ENCODE measurements at places on chromosomes 2 and 18. TPM values are rescaled to one million over a fixed set of nuclear protein-coding genes. Genes with fewer than 3 reads are reported as not detected.
A peak's percentile ranks its signal among the peaks of the same experiment; 100 is the strongest.

DNA sequence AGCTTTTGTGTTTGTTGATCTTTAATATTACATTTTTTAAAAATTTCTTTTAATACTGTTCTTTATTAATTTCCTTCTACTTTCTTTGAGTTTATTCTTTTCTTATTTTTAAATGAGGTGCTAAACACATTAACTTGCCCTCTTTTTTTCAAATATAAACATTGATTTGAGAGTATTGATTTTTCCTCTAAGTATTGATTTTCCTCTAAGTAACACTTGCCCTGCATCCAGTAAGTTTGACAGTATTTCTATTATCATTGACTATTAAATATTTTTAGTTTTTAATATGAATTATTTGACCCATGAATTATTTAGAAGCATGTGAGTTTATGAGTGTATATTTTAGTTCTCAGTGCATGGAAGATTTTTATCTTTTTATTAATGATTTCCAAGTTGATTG is 337.0 kb upstream of the RAB12 start:
- H3K4me1 ChIP-seq, result no peaks in the 10 kb centered on the region
- no peak for DNase-seq
- H3K27me3 ChIP-seq, result no peaks in the 10 kb centered on the region
- no peaks in the 10 kb centered on the region for H3K36me3 ChIP-seq
- H3K4me3 ChIP-seq, result no peak overlapping the region

- H3K27me3 ChIP-seq, result no peaks in the 10 kb centered on the region
- H3K27ac ChIP-seq, result no peak overlapping the region
- H3K4me3 ChIP-seq, result no peak overlapping the region
- H3K36me3 ChIP-seq, result no peaks in the 10 kb centered on the region
Observed at GRCh38 chr18:13930964-13931363, 15.6 kb upstream of the MC2R start.

GRCh38 chr2:25232248-25232825 is 64.0 kb upstream of the POMC start:
- peaks cover 10% of the 10 kb centered on the region for H3K4me1 ChIP-seq
- peak overlapping the region; percentile 31 for H3K27ac ChIP-seq
- peaks cover 40% of the 10 kb centered on the region for H3K36me3 ChIP-seq
- no peak for DNase-seq
- H3K4me3 ChIP-seq, result no peak overlapping the region
- H3K27me3 ChIP-seq, result no peaks in the 10 kb centered on the region

GRCh38 chr2:237996021-237996593 is 29.3 kb downstream of the UBE2F start:
- DNase-seq, result no peak
- H3K4me1 ChIP-seq, result peaks cover 59% of the 10 kb centered on the region
- no peak overlapping the region for H3K4me3 ChIP-seq
- peaks cover 73% of the 10 kb centered on the region for H3K36me3 ChIP-seq
- H3K27ac ChIP-seq, result peak overlapping the region; percentile 98

GRCh38 chr2:179272406-179273192 is 8.0 kb upstream of the SESTD1 start:
- H3K27ac ChIP-seq, result no peak overlapping the region
- H3K27me3 ChIP-seq, result no peaks in the 10 kb centered on the region
- DNase-seq, result no peak
- H3K4me1 ChIP-seq, result no peaks in the 10 kb centered on the region
- no peaks in the 10 kb centered on the region for H3K36me3 ChIP-seq

- no peaks in the 10 kb centered on the region for H3K4me1 ChIP-seq
- H3K4me3 ChIP-seq, result no peak overlapping the region
- H3K27me3 ChIP-seq, result peaks cover 8% of the 10 kb centered on the region
- H3K27ac ChIP-seq, result no peak overlapping the region
Observed at GRCh38 chr2:240350696-240351087, 84.8 kb upstream of the GPC1 start.

DNA sequence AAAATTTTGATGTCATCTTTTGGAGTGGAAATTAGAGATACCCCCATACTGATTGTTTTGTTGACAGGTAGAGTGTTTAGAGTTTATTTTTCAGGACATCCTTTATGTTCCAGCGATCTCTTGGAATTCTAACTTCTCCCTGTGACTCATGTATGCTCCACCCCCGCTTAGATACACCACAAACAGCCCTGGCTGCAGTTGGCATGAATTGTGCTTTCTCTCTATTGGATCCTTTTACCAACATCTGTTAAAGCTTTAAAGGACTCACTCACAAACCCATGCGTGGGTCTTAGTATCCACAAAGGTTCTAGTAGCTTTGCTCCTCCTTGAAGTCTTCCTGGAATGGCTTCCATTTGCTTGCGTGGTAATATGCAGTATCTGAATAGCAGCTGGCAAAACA is 409.5 kb upstream of the POU3F3 start:
- H3K27ac ChIP-seq, result no peak overlapping the region
- H3K4me1 ChIP-seq, result peaks cover 8% of the 10 kb centered on the region
- DNase-seq, result no peak
- H3K4me3 ChIP-seq, result no peak overlapping the region

GRCh38 chr2:105754994-105755393 is 10.3 kb downstream of the NCK2 start:
- peaks cover 89% of the 10 kb centered on the region for H3K4me1 ChIP-seq
- no peaks in the 10 kb centered on the region for H3K27me3 ChIP-seq
- H3K27ac ChIP-seq, result peak overlapping the region; percentile 94
- peak overlapping the region; percentile 38 for H3K4me3 ChIP-seq
- peaks cover 78% of the 10 kb centered on the region for H3K36me3 ChIP-seq

DNA sequence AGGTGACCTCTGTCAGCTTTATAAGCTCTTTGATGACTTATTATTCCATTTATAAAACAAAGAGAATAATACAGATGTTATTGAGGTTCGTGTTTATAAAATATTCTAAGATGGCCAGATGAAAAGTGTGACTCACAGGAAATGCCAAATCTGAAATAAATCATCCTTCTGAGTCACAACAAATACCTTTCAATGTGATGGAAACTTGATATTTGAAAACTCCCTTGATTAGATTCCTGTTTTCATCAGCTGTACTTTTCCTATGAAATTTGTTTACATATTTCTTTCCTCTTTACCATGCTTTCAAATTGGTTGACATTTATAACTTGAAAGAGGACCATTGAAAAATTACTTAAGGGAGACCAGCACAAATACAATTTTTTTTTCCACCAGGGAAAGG is 30.6 kb upstream of the PPP1R1C start:
- H3K36me3 ChIP-seq, result no peaks in the 10 kb centered on the region
- H3K4me3 ChIP-seq, result no peak overlapping the region
- H3K27ac ChIP-seq, result no peak overlapping the region
- no peak for DNase-seq
- H3K27me3 ChIP-seq, result peaks cover 6% of the 10 kb centered on the region

- H3K4me1 ChIP-seq, result no peaks in the 10 kb centered on the region
- DNase-seq, result no peak
- no peaks in the 10 kb centered on the region for H3K36me3 ChIP-seq
Observed at GRCh38 chr2:116223912-116224311, 1590.6 kb upstream of the DDX18 start.

- H3K27me3 ChIP-seq, result no peaks in the 10 kb centered on the region
- H3K4me3 ChIP-seq, result no peak overlapping the region
- no peaks in the 10 kb centered on the region for H3K36me3 ChIP-seq
- no peak overlapping the region for H3K27ac ChIP-seq
Observed at GRCh38 chr2:8259106-8259840, 422.6 kb upstream of the ID2 start.

GRCh38 chr2:199325881-199326280 is 131.9 kb downstream of the SATB2 start:
- H3K4me1 ChIP-seq, result no peaks in the 10 kb centered on the region
- H3K36me3 ChIP-seq, result no peaks in the 10 kb centered on the region
- no peaks in the 10 kb centered on the region for H3K27me3 ChIP-seq
- H3K4me3 ChIP-seq, result no peak overlapping the region
- DNase-seq, result no peak

DNA sequence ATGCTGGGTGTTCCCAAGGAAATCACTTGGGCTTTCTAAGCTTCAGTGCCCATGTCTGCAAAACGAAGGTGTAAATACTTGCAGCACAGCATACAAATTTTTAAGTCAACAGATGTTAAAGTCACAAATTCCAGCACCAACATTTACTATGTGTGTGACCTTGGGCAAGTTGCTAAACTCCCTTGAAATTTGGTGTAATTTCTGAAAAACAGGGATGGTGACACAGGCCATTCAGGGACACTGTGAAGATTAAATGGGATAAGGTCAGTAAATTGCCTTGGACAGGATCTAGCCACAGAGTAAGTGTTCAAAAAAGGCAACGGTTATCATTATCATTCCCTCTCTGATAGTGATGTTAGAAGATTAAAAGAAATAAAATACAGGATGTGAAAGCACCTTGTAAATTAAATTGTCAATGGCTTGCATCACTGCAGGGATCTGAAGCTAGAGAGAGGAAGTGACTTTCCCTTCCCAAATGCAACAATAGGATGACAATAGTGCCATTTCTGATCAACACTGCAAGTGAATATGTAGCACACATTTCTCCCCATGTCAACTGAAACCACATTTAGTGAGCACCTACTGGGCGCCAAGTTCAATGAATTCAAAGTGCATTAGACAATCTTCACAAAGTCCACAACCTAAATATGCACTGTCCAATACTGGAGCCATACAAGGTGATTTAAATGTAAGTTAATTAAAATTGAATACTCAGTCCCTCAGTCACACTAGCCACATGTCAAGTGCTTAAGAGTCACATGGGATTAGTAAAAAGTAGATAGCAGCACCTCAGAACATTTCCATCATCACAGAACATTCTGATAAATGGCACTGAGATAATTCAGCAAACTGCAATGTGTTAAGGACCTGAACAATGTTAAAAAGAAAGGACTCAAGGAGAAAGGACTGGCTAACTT is 81.2 kb downstream of the STK39 start:
- H3K4me1 ChIP-seq, result peaks cover 63% of the 10 kb centered on the region
- no peaks in the 10 kb centered on the region for H3K27me3 ChIP-seq
- H3K27ac ChIP-seq, result peak overlapping the region; percentile 78
- H3K4me3 ChIP-seq, result no peak overlapping the region
- DNase-seq, result no peak
- peaks cover 32% of the 10 kb centered on the region for H3K36me3 ChIP-seq

DNA sequence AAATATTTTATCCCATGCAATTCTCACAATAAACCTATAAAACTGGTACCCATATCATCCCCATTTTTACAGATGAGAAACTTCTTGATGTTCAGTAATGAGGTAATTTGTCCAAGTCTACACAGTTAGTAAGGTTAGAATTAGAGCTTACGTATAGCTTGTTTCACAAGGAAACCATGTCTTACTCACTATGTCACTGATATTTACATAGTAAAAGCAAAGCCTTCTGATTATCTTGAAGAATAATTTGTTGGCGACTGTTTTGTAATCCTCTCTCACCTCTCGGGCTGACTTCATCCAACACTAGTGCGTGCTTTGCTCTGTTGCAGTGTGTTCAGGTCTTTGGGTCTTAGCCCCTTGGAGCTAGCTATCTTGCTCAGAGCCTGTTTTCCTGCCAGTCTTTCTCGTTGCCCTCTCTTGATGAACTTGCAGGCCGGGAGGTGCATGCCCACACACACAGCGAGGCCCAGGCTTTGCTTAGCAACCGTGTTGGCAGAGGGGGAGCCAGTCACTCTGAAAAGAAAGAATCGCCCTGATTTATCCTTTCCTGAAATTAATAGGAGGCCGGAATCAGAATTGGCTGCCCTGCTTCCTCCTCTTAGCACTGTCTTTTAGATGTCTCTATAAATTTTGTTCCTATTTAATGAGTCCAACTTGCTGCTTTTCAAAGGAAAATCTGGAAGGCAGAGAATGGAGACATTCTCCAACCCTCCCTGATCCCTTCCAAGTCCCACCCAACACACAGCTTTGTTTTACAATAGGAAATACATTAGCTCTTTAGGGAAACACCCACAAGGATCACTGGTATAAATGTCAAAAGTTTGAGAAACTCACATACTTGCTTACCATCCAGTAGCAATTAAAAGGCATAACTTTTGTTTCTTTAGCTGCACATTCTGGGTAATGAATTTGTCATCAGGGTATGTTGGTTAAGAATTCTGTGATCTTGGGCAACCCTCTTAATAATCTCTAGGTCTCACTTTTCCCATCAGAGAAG is 97.6 kb upstream of the SEC11C start:
- no peaks in the 10 kb centered on the region for H3K36me3 ChIP-seq
- no peak overlapping the region for H3K27ac ChIP-seq
- peaks cover 4% of the 10 kb centered on the region for H3K27me3 ChIP-seq

DNA sequence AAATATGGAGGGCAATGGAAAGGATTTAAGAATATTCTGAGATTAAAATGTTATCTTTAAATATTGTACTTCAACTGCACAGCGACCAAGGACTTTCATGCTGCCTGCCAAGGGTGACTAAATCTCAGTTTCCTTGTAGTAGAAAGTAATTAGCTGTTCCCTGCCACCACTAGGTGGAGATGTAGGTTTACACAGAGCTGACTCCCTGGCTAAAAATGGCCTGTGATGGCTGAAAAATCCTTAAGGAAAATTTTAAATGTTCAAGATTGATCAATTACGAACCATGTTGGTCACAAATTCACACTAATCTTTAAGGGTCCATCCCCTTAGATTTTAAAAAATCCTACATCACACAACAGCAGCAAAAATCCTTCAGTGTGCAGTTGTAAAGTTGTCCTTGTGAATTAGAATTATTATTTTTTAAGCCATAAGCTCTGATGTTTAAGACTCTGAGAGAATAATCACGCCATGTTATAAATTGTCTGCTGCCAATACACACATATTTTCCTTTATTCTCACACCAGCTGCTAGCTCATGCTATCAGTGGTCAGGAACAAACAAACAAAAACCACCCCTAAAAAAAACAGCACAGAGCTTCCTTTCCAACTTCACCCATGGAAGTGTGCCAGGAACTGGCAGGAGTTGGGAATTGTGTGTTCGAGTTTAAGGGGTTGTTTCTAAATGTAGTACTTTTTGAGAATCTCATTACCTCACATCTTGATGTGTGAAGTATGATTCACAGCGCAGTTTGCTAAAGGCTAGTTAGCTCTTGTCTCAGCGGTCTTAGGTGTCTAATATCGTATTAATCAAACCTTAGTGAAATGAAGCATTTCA is 399.8 kb downstream of the TMEM182 start:
- H3K27me3 ChIP-seq, result no peaks in the 10 kb centered on the region
- peak; percentile 17 for DNase-seq
- no peak overlapping the region for H3K27ac ChIP-seq
- no peaks in the 10 kb centered on the region for H3K4me1 ChIP-seq
- no peaks in the 10 kb centered on the region for H3K36me3 ChIP-seq

GRCh38 chr2:85888020-85888683 is 638 bp downstream of the ST3GAL5 start:
- H3K4me3 ChIP-seq, result peak overlapping the region; percentile 76
- peak overlapping the region; percentile 80 for H3K27ac ChIP-seq
- H3K27me3 ChIP-seq, result no peaks in the 10 kb centered on the region
- peaks cover 12% of the 10 kb centered on the region for H3K36me3 ChIP-seq

DNA sequence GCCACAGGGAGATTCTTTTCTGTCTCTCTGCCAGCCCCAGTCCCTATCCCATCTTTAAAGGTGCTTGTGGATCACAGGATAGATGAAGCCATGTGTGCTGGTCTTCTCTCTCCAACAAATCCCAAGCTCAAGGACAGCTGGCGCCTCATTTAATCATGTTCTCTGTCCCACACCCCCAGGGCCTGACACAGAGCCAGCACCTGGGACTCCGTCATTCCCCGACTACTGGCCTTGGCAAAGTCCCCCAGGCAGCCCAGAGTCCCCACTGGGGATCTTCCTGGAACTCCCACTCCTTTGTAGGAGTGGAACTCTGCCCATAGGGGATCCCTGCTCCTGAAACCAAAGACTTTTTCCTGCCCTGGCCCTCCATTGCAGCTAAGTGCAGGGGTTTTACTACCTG is 60.8 kb downstream of the MTHFD2 start:
- no peak overlapping the region for H3K27ac ChIP-seq
- no peak overlapping the region for H3K4me3 ChIP-seq
- no peaks in the 10 kb centered on the region for H3K27me3 ChIP-seq
- DNase-seq, result no peak
- H3K4me1 ChIP-seq, result no peaks in the 10 kb centered on the region

The CHRNG gene
- total RNA-seq, result not detected

The EFHD1 gene
- total RNA-seq, result 0.70 TPM

The UGT1A8 gene
- total RNA-seq, result not detected

The ICA1L gene
- 8.0 TPM for total RNA-seq

The TMEM214 gene
- 58.9 TPM for total RNA-seq

The VAMP5 gene
- total RNA-seq, result 29.4 TPM

The PDE11A gene
- total RNA-seq, result not detected

The MAP3K19 gene
- total RNA-seq, result not detected
